A673 (cell line): ENCODE measurements at places on chromosomes 13 and 19. TPM values are rescaled to one million over a fixed set of nuclear protein-coding genes. Genes with fewer than 3 reads are reported as not detected.

- no peaks in the 10 kb centered on the region for H3K27me3 ChIP-seq
- H3K27ac ChIP-seq = no peak overlapping the region
- no peak overlapping the region for H3K4me3 ChIP-seq
Measured at GRCh38 chr13:69565334-69565733, 542.3 kb upstream of the ATXN8OS start.

- DNase-seq = peak; percentile 66
Measured at GRCh38 chr13:41222259-41222852, 28.0 kb upstream of the KBTBD7 start.

Gene ZNF865
- 16.1 and 17.1 TPM in 2 replicates for total RNA-seq

GRCh38 chr13:50580684-50581305 is 262.7 kb downstream of the DLEU7 start:
- no peaks in the 10 kb centered on the region for H3K4me1 ChIP-seq
- H3K4me3 ChIP-seq = no peak overlapping the region
- H3K36me3 ChIP-seq = no peaks in the 10 kb centered on the region
- H3K27ac ChIP-seq = no peak overlapping the region
- H3K27me3 ChIP-seq = no peaks in the 10 kb centered on the region
- DNase-seq = no peak

DNA sequence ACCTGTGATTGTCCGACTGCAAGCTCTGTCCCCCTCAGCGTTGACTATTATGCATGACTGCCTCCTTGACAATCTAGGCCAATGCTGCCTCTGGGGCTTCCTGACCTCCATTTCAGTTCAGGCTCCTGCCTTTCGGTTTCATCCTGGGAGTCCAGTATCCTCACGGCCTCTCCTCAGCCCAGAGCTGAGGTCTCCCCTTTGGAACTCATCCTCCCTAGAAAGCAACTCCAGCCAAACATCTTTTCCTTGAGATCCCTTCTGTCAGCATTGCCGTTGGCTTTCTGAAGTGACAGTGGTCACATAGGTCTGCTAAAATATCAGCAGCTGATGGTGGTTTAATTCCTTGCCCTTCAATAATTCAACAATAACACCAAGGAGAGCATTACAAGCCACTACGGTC is 519.1 kb upstream of the NBEA start:
- H3K4me3 ChIP-seq = no peak overlapping the region
- no peaks in the 10 kb centered on the region for H3K36me3 ChIP-seq
- no peaks in the 10 kb centered on the region for H3K4me1 ChIP-seq
- no peak for DNase-seq
- no peak overlapping the region for H3K27ac ChIP-seq
- H3K27me3 ChIP-seq = no peaks in the 10 kb centered on the region

GRCh38 chr19:29840066-29840950 is 28.5 kb downstream of the CCNE1 start:
- no peak overlapping the region for H3K4me3 ChIP-seq
- DNase-seq = no peak
- H3K27me3 ChIP-seq = peaks cover 50% of the 10 kb centered on the region
- peaks cover 1% of the 10 kb centered on the region for H3K4me1 ChIP-seq
- H3K27ac ChIP-seq = no peak overlapping the region

DNA sequence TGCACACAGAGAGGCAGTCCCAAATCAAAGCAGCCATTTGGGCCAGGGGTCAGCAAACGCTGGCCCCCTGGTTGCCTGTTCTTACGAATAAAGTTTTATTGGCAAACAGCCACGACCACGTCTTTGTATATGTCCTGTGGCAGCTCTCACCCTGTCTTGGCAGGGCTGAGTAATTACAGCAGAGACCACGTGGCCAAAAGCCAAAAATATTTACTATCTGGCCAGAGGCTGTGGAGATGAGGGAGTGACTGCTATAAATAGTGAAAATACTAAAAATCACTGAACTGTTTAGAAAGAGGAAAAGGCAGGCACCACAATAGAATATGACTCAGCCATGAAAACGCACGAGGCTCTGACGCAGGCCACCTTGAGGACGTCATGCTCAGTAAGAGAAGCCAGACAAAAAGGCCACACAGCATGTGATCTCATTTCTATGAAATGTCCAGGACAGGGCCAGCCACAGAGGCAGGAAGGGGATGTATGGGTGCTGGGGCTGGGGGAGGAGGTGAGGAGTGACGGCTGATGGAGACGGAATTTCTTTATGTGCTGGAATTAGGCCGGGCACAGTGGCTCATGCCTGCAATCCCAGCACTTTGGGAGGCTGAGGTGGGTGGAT is 29.4 kb downstream of the SMIM24 start:
- no peaks in the 10 kb centered on the region for H3K4me1 ChIP-seq
- no peak overlapping the region for H3K4me3 ChIP-seq
- no peaks in the 10 kb centered on the region for H3K27me3 ChIP-seq
- peaks cover 53% of the 10 kb centered on the region for H3K36me3 ChIP-seq

Gene C19orf81
- 6.2 and 10.5 TPM in 2 replicates for total RNA-seq

GRCh38 chr13:112583592-112584277 is 4.2 kb downstream of the TUBGCP3 start:
- peaks cover 11% of the 10 kb centered on the region for H3K4me1 ChIP-seq
- no peak overlapping the region for H3K4me3 ChIP-seq
- no peak for DNase-seq
- H3K36me3 ChIP-seq = no peaks in the 10 kb centered on the region

Gene KLK11
- total RNA-seq = not detected in 2 replicates

GRCh38 chr13:56720841-56721240 is 419.9 kb upstream of the PRR20A start:
- H3K27me3 ChIP-seq = no peaks in the 10 kb centered on the region
- no peaks in the 10 kb centered on the region for H3K4me1 ChIP-seq
- H3K27ac ChIP-seq = no peak overlapping the region
- no peaks in the 10 kb centered on the region for H3K36me3 ChIP-seq
- no peak for DNase-seq

DNA sequence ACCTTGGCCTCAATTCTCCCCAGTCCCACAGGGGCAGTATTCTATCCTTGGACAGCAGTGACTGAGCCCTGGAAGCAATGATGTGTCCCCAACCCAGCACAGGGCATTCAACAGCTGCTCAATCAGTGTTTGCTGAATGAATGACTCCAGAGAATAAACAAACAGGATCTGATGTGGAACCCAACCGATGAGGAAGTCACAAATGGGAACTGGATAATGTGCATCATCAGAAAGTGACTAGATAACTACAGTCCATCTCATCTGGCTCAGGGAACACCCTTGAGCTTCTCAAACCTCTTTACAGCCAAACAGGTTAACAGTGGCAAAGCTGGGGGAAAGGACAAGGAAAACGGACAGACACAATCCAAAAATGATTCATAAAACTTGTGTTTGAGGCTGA is 8.2 kb downstream of the SLC25A30 start:
- peaks cover 5% of the 10 kb centered on the region for H3K4me1 ChIP-seq
- no peak overlapping the region for H3K27ac ChIP-seq
- no peak overlapping the region for H3K4me3 ChIP-seq
- DNase-seq = no peak
- H3K27me3 ChIP-seq = no peaks in the 10 kb centered on the region
- H3K36me3 ChIP-seq = peaks cover 40% of the 10 kb centered on the region

GRCh38 chr19:4493929-4494690 is 22.0 kb downstream of the HDGFL2 start:
- DNase-seq = no peak
- H3K27me3 ChIP-seq = no peaks in the 10 kb centered on the region
- no peak overlapping the region for H3K4me3 ChIP-seq

Gene YJEFN3
- total RNA-seq = 8.6 TPM in 2 replicates

DNA sequence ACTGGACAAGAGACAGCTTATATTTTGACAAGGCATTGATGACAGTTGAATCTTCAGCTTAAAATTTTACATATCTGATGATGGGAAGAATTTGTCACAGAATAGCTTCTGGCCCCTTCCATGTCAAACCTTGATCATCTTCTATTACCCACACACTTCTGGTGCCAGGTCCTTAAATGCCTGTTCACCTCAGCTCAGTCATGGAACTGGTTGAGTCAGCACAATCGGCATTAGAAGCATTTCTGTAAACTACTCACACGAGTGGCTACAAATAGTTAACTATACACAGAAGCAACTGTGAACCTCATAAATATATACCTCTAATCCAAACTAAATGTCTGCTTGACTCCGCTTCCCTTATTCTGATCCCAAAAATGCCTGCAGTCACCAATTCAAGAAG is 161.2 kb downstream of the FOXO1 start:
- H3K27me3 ChIP-seq = no peaks in the 10 kb centered on the region
- H3K27ac ChIP-seq = no peak overlapping the region
- no peaks in the 10 kb centered on the region for H3K36me3 ChIP-seq
- no peaks in the 10 kb centered on the region for H3K4me1 ChIP-seq
- no peak overlapping the region for H3K4me3 ChIP-seq
- no peak for DNase-seq

Gene NOTCH3
- 19.7 and 41.9 TPM in 2 replicates for total RNA-seq

- H3K27ac ChIP-seq = no peak overlapping the region
- H3K4me3 ChIP-seq = no peak overlapping the region
- H3K27me3 ChIP-seq = no peaks in the 10 kb centered on the region
- no peaks in the 10 kb centered on the region for H3K36me3 ChIP-seq
Measured at GRCh38 chr13:37456041-37456440, 142.5 kb downstream of the POSTN start.

DNA sequence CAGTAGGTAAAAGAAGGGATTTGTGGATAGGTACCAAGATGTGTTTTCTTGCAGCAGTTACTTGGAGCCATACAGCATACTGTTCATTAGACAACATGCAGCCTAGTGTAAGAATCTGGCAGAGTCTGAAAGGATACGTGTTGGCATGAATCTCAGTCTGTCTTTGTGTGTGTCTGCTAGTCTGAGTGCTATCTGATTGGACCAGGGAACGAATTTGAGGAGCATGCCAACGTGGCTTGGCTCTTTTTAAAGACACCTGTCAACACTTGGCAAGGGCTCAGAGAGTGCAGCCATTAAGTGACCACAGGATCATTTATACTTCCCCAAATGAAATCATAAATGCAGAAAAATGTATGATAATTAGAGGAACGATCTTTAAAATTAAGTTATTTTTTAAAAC is 27.6 kb upstream of the ATXN8OS start:
- H3K4me3 ChIP-seq = no peak overlapping the region
- no peak for DNase-seq
- no peaks in the 10 kb centered on the region for H3K27me3 ChIP-seq
- no peaks in the 10 kb centered on the region for H3K4me1 ChIP-seq
- H3K36me3 ChIP-seq = no peaks in the 10 kb centered on the region

- H3K4me1 ChIP-seq = peaks cover 8% of the 10 kb centered on the region
- no peaks in the 10 kb centered on the region for H3K36me3 ChIP-seq
- DNase-seq = no peak
- no peak overlapping the region for H3K27ac ChIP-seq
Measured at GRCh38 chr13:20570517-20570916, 3.6 kb downstream of the IFT88 start.

DNA sequence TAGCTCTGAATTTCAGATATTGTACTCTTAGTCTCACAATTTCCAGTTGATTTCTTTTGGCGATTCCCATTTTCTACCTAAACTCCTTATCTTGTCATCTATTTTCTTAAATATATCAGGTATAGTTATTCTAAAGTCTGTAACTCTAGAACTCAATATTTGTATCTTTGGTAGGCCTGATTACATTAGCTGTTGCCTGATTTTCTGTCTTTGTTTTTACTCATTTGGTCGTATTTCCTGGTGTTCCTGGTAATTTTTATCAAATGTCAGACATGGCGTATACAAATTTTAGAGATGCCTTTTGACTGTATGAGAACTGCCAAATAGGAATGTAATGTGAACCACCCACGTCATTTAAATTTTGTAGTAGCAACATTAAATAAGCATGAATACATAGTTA is 266.7 kb downstream of the ZNF536 start:
- no peak for DNase-seq
- no peak overlapping the region for H3K27ac ChIP-seq
- no peaks in the 10 kb centered on the region for H3K4me1 ChIP-seq

DNA sequence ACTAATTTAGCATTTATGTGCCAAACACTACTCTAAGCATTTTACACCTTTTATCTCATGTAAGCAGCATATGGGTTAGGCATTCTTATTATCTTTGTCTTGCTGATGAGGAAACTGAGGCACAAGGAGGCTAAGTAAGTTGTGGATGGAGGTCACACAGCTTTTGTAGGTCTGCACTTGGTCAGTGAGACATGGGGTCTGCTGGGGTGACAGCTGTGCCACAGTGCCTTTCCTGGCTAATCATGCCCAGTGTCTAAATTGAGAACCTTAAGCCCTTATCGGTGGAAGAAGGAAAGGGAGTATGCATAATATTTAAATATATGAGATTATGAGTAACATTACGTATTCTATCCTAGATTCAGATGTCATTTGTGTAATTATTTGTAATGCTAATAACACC is 226.2 kb downstream of the GGACT start:
- peaks cover 5% of the 10 kb centered on the region for H3K36me3 ChIP-seq
- H3K4me1 ChIP-seq = peaks cover 11% of the 10 kb centered on the region
- no peak for DNase-seq
- no peaks in the 10 kb centered on the region for H3K27me3 ChIP-seq
- no peak overlapping the region for H3K27ac ChIP-seq

- no peak for DNase-seq
- H3K27me3 ChIP-seq = no peaks in the 10 kb centered on the region
- H3K36me3 ChIP-seq = no peaks in the 10 kb centered on the region
- H3K4me3 ChIP-seq = no peak overlapping the region
- H3K4me1 ChIP-seq = no peaks in the 10 kb centered on the region
Measured at GRCh38 chr13:73307481-73307880, 248.7 kb downstream of the KLF5 start.

DNA sequence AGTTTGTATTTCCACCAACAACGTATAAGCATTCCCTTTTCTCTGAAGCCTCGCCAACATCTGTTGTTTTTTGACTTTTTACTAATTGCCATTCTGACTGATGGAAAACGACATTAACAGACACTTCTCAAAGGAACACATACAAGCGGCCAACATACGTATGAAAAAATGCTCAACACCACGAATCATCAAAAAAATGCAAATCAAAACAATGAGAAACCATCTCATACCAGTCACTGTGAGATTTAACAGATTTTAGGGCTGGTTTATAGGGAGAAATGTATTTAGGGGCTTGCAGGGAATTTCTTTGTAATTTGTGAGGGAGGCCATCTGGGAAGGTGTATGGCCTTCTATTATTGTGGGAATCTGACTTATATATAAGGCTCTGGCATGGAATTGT is 2.8 kb upstream of the DZIP1 start:
- DNase-seq = no peak
- peaks cover 39% of the 10 kb centered on the region for H3K27me3 ChIP-seq
- H3K36me3 ChIP-seq = no peaks in the 10 kb centered on the region
- H3K4me1 ChIP-seq = no peaks in the 10 kb centered on the region
- no peak overlapping the region for H3K4me3 ChIP-seq
- no peak overlapping the region for H3K27ac ChIP-seq

GRCh38 chr19:19022380-19022961 is 10.8 kb downstream of the SUGP2 start:
- H3K4me3 ChIP-seq = no peak overlapping the region
- H3K36me3 ChIP-seq = peaks cover 77% of the 10 kb centered on the region
- no peak overlapping the region for H3K27ac ChIP-seq
- H3K4me1 ChIP-seq = no peaks in the 10 kb centered on the region
- DNase-seq = no peak
